ENCODE measurements at places on chromosomes 12 and 14.

DNA sequence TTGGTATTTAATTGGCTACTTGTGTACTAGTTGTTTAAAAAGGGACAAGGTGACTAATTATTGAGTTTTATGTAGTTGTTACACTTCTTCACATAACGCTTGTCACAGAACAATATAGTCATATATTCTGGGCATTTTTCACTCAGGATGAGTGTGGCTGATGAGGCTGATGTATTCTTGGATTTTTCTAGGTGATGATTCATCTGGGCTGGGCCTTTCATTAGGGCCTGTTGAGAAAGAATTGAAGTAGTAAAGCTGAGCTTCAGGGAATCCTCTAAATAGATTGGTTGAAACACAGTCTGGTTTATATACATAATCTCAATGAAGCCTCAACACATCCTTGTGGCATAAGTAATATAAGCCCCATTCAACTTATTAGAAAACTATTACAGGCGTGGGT is 445.7 kb downstream of the DAD1 start:
- DNase-seq: no peak

DNA sequence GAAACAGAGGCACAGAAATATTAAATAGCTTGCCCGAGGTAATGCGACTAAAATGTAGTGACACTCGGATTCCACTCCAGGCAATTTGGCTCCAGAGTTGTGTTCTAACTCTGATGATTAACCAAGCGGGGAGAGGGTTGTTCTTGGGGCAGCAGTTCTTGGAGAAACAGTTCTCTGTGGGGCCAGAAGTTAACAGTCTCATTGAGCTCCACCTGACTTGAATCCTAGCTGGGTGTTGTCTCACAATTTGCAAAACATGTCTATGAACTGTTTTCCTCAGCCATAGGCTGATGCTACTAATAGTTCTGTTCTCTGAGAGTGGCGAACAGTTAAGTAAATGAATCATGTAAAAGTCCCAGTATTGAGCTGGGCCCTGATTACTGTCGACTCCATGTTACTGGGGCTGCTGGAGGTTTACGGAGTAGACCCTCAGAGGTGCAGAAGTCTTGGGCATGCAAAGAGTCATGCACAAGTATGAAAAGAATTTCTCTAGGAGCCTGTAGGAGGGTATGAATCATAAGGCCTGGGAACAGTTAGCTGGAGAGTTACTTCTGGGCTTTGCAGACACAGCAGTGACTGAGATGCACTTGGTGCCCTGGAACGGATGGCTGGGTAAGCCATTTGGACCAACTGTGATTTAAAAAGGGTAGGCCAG is 15.4 kb upstream of the NIN start:
- DNase-seq: no peak

- DNase-seq: no peak
These were observed 90.9 kb upstream of the DCN start for GRCh38 chr12:91273560-91273959.

DNA sequence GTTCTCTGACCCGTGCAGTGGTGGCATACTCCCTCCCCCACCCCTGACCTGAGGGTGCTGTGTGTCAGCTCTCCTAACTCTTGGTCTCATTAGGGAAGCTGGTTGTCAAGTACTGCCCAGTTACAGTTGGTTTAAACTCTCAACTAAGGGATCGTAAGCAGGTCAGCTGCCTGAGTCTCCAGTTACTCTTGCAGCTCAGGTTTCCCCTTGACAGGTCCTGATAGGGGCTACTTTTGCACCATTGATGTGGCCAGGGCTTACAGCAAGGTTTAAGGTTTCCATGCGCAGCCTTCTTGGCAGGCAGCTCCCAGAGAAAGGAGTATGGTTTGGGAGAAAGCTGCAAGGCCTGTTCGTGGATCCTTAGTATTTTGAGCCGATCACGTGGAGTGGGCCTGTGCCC is 74.5 kb downstream of the ETV6 start:
- no peak for DNase-seq

- no peak for DNase-seq
These were observed 134.7 kb downstream of the CALM1 start for GRCh38 chr14:90531497-90531896.

DNA sequence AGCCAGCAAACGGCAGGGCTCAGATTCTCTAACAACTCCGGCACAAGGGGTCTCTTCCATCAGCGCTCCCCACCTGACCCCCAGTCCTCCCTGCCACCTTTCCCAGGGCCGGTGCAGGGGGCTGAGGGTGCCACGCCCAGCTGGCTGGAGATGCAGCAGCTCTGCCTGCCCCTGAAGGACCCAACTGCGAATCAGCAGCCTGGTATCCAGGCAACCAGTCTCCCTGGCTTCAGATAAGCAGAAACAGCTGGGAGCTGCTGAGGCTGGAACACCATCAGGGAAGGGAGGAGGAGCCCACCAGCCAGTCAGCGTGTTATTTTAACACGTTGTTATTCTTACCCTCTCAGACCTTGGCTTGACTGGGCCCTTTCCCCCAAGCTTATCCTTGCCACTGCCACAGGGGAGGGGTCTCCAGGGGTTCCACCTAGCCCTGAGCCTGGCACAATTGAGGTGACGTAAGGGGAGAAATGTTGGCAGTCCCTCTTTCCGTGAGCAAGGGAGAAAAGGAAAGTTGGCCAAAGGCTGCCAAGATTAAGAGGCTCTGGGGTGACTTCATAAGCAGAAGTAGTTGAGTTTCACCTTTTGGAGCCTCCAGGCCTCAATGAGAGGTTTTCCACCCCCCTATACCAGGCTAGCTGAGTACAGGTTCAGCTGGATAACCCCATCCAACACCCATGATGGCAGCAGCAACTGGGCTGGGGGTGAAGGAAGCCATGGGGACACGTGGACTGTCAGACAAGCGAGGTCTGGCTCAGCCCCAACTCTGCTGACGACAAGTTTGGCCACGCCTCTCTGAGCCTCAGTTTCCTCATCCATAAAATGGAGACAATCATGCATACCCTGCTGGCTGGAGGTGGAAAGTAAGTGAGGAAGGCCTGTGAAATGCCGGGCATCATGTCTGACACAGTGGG is 91.1 kb downstream of the IRF2BPL start:
- DNase-seq: no peak

GRCh38 chr14:56125772-56126636 is 7.8 kb downstream of the PELI2 start:
- DNase-seq: no peak

DNA sequence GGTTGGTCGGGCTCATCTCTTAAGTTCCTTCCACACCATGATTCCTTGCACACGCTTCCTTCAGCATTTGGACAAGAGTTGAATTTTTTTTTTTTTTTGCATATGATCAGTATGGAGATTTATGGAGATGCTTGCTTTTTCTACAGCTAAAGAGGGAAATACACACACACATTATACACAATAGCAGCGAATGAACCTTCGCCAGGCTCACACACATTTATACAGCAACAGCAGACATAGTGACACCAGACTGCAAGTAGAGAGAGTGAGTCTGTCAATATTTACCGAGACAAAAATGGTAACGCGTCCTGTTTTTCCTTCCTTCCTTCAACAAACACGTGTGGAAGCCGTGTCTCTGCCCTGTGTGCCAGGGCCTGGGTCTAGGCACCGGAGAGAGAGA is 897.9 kb downstream of the BCL11B start:
- no peak for DNase-seq

DNA sequence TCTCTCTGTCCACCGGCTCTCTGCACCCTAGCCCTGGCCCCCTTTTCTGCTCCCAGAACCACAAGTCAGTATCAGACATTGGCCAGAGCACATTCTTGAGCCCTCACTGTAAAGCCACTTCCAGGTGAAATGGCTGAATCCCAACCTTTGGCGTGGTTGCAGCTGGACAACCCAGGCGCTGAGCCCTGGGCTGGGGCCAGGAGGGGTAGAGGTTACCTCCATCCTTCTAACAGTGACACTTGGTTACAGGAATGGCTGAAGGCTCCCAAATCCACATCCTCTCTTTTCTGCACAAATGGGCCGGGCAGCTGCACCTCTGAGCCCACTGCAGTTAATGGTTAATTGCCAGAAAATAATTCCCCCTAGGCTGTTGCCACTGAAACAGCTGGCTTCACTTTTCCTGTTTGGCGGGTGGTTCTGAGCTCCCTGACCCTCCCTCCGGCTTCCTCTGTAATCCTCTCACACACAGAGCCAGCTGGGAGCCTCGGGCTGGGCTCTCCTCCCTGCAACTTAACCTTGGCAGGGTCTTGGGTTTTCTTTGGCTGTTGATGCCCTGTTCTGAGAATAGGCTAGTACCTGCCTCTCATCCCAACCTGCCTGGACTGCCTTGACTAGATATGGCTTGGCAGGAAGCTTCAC is 44.1 kb downstream of the TSPAN11 start:
- no peak for DNase-seq

DNA sequence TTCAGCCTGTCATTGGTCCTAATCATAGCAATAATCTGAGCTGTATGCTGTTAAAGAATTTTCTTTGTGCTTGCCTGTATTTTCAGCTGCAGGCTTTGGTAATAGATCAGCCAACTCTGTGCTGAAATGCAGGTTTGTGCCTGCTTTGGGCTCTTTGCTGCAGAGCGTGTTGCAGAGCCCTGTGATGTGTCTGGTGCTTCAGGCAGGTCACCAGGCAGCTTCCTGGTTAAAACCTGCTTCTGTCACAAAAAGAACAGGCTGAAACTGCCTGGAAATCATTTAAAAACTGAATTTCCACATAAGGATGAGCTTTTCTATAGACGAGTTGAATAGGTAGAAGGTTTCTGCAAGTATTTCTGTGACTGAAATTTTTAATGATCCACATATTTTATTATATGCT is 3.1 kb downstream of the DIP2B start:
- DNase-seq: no peak

GRCh38 chr14:73146111-73146510 is 9.8 kb downstream of the PSEN1 start:
- no peak for DNase-seq

DNA sequence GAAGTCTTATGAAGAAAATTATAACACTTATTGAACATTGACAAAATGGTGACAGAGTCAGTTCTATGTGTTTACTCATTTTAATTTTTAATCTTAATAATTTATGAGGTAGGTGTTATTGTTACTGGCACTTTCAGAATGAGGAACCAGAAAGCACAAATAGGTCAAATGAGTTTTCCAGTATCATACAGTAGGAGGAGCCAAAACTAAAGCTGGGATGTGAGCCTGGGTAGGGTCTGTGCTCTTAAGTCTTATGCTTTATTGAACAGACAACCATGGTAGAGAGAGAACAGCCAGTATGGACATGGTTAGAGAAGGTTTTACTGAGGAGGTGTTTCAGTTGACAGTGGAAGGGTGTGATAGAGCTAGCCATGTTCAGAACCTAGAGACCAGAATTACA is 775.7 kb downstream of the TMTC2 start:
- no peak for DNase-seq

DNA sequence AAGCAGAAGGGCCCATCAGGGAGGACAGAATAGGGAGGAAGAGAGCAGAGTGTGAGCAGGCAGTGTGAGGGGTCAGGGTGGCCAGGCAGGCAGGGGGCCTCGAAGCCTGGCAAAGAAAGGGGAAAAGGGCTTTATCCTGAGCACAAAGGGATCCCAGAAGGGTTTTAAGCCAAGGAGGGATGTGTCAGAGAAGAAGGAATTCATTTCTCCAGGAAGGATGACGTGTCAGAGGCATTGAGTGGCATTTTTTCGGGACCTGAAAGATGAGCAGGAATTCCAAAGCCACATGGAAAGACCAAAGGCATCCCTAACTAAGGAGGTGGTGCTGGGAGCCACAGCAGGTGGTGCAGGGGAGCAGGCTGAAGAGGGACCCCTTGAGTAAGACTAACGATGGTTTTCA is 132.1 kb downstream of the DICER1 start:
- no peak for DNase-seq

DNA sequence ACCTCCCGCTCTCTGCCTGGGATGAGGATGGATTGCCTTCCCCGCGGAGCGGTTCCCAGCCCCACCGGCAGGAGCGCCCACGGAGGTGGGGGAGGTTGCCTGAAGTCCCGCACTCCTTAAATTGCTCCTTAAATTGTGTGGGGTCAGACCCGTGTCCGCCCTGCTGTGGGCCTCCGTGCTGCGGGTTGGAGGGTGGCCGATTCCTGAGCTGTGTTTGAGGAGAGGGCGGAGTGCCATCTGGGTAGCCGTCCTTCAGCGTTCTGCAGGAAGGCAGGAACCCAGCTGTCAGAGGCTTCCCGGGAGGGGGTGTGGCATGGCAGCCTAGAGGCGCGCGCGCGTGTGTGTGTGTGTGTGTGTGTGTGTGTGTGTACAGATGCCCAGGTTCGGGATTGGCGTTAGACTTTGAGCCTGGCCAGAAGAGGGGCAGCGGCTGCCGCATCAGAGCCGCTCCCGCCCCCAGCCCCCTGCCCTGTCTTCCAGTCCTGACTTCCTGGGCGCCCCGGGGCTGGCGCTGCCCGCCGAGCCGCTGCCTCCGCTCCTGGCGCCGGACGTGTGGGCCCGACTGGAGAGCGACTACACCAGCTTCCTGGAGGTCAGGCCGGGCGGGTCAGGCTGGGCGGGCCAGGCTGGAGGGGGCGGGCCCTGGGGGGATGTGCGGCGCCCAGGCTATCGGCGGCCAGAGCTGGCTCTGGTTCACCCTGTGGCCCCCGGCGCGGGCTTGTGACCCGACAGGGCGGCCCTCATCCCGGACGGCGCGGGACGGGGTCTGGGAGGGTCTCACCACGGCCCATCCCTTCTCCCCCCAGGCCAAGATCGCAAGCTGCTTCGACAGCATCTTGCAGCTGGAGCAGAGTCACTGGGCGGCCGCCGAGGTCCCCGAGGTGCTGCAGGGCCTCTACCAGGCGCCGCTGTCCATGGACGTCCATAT is 9.2 kb downstream of the EXOC3L4 start:
- DNase-seq: no peak

GRCh38 chr12:119307747-119308146 is 26.8 kb upstream of the CCDC60 start:
- no peak for DNase-seq

All from MM.1S (cell line).